ENCODE measurements at places on chromosomes 7 and 10.

DNA sequence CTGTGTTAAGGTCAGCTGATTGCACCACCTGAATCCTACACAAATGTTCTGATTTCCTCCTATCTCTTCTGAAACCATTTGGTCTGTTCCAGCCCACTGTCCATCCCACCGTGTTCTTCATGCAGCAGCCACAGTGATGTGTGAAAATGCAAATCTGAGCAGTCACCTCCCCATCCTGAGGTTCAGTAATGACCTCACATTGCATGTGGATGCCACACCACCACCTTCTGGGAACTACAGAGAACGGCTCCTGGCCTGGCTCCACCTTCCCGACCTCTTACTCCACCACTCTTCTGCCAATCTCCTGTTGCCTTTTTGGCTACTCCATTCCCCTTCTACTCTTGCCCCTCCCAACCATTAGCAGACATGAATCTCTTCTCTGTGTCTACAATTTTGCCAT, 244.4 kb downstream of the TNS3 start:
- no peak for DNase-seq

GRCh38 chr10:115001506-115002381, 63.7 kb downstream of the TRUB1 start:
- no peak for DNase-seq

- no peak for DNase-seq
Observed at GRCh38 chr7:73766556-73767229, 3.4 kb downstream of the CLDN3 start.

DNA sequence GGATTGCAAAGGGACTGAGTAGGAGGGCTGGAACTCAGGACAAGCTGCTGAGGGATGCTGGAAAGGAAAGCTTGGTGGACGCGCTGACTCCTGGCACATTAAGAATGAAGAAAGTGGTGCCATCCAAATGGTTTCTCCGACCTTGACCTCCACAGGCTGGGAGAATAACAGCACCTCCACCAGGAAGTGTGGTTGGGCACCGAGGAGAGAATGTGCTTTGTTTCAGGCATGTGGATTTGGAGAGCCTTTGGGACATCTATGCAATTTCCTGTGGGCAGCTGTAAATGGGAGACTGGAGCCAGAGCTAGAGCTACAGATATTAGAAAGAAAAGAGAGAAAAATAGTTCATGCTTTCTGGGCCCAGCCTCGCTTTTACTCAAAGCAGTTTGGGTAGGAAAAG, 29.8 kb upstream of the HABP2 start:
- no peak for DNase-seq

DNA sequence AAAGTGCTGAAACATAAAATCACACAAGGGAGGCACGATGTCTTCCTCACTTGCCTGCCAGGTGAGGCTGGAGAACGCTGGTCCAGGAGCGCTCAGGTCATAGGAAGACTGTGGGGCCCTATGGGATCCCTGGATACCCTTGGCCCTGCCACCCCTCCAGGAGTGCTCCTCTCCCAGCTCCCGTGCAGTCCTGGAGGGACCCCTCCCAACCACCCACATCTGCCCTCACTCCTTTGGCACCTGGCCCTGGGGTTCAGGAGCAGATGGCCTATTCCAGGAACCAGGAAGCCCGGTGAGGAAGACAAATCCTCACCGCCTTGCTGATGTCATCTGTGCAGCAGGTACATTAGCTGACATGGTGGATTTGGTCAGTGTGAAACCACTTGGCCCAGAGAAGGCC, 3.7 kb upstream of the CXCL12 start:
- DNase-seq: no peak

GRCh38 chr10:130812381-130813148, 499.0 kb downstream of the TCERG1L start:
- DNase-seq: no peak

DNA sequence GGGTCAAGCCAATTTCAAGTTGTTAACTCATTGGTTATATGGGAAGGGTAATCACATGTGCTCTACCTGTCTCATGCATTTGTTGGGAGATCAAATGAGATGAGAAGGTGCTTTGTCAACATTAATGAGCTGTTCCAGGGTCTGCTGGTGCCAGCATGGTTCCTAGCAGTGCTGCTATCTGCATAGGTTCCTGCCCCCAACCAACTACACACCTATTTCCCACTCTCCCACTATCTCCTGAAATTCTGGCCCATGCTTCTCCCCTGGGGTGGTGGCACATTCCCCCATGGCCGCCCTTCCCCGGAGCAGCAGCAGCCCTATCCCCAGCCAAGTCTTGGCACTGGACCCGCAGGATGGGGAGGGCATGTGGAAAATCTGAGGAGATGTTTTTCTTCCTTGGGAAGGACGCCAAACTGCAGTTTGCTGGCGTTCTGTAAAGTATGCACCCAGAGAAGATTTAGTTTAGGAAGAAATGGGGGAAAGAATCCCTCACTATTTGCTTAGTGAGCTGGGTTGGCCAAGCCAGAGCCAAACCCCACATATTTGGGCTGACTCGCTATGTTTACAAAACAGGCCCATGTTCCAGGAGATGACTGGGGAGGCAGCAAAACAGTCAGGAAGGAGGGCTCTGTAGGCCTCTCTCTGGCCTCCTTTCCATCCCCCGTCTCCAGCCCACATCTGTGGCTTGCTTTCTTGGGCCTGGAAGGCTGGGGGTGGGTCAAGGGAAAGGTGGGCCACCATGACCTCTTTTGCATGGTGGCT, 42.5 kb downstream of the PPP1R3C start:
- peak; percentile 83 for DNase-seq

- DNase-seq: peak; percentile 48
Observed at GRCh38 chr10:100506596-100507356, 12.9 kb downstream of the SEC31B start.

GRCh38 chr10:9452056-9452455, 1397.6 kb downstream of the GATA3 start:
- no peak for DNase-seq

DNA sequence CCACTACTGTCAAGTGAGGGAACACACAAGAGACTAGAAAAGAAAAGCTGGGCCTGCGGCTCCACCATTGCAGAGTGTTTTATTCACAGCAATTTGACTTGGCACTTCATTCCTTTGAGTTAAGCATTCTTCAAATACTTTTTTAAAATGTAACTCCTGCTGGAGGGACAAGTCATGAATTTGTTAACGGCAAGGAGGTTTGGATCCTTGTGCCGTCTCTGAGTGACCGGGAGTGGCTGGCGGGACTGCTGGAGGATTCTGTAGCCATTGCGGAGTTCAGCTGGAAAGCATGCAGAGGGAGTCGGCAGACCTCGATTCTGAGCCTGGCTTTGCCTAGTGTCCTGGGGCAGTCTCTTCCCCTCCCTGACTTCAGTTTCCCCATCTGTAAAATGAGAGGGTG, 9.8 kb downstream of the HSPA12A start:
- peak; percentile 22 for DNase-seq

GRCh38 chr7:27697861-27698430, 35.3 kb upstream of the HIBADH start:
- DNase-seq: no peak

DNA sequence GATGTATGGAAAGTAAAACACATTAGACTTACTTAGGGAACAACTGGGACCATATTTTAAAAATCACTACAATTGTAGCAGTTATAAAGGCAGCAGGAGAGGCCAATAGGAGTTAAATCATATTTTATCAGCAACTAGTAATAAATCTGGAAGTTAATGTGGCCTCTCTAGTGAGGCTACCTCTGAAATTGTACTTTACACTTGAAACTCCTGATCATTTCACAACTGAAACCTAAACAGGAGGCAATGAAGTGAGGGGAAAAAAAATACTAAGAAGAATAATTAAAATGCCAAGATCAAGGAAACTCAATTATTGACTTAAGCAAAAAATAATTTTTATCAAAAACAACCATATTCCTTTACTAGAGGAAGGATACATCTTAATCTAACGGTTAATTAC, 265.6 kb upstream of the HGF start:
- DNase-seq: no peak

GRCh38 chr10:4650582-4650981, 175.4 kb upstream of the AKR1E2 start:
- DNase-seq: peak; percentile 74

All from AG20443 (cell line).